Stimulated activated CD8-positive, alpha-beta memory T cell treated with anti-CD3 and anti-CD28 coated beads, Interleukin-7, amount 100 ng/mL, for 1 hour (primary cell): ENCODE measurements at places on chromosomes 4 and X.
A peak's percentile ranks its signal among the peaks of the same experiment; 100 is the strongest.

DNA sequence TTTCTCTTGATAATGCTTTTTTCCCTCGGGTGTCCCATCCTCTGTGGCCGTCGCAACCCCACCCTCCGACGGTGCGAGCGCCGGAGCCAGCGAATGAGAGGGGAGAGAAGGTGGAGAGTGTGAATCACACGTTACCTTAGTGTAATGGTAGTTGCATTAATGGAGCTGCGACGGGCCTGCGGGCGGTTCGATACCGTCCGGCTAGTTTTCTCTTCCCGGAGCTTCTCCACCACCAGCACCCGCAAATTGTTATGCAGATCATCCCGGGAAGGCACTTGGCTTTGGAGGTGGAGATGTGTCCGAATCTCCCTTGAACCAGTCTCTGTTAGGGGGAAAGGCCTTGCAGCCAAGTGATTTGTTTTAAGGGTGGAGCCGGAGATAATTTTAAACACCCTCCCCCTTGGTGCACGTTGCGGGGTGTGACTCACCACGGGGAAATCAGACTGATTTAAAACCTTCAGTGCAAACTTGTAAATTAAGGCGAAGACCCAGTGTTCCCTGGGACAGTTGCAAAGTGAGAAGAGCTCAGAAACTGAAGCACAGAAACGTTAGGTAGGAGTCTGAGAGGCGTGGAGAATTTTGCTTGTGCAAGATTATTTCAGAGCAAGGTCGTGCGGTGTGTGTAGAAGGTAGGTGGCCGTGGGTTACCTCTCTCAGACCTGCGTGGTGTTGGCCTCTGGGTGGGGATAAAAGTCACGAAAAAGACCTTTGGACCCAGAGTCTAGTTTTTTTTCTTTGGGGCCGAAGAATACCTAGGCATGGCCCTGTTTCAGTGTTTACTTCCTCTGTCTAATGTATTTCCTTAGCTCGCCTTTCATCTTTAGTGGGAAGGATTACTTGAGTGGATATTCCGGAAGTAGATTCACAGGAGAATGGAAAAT, 1.3 kb downstream of the AFF1 start:
- DNase-seq: peak; percentile 55

DNA sequence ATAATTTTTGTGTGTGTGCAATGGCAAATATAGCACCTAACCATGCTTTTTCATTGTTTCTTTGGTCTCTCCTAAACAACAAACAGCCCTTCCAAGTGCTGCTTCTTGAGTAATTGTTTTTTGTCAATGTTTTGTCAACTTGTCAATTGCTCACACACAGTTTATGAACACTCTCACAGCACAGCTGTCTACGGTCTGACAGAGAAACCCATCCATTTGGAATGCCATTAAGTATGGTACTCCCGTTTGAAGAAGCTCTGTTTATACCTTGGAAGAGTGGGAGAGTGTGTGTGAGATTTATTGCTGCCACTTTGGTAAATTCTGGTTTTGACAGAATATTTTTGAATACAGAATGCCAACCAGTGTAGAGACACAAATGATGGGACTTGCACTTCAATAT, 254.6 kb downstream of the LDB2 start:
- no peak for DNase-seq

- no peak for DNase-seq
Observed at GRCh38 chrX:133660281-133660680, 245.0 kb upstream of the GPC4 start.

DNA sequence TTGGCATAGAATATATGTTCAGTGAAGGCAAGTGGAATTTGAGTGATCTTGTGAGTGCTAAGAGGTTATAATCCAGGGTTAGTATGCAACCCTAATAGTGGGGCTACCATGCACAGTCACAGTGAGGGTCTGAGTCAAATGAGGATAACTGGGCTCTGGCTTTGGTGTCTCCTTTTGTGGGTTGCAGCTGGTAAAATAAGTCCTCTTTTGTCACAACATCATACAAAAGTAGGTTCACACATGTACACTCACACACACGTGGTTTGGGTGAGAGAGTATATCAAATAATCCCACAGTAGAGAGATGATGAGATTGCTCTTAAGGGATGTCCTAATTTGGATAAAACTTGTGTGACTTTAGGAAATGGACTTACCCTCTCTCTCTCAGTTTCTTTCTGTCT, 79.6 kb upstream of the EOLA2 start:
- no peak for DNase-seq

GRCh38 chr4:26826721-26827120, 33.9 kb upstream of the STIM2 start:
- no peak for DNase-seq

DNA sequence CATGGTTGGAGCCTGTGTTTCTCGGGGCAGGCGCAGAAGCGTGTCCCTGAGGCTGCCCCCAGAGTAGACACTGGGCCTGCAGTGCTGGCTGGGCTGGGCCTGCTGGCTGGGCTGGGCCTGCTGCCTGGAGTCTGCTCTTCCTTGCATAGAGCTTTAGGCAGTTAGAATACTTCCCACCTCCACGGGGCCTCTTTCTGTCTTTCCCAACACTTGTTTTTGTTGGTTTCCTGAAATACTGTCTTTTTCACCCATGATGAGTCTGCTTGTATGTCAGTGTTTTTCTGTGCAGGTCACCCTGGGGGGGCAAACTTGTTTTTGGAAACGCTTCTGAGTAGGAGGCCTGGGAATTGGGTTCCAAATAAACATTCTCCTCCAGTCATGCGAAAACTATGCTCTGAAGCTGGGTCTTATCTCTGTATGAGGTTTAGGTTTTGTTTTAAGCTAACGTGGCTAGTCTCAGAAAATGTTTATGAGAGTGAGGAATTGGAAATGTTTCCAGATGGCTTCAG, 32.2 kb downstream of the TRMT44 start:
- no peak for DNase-seq
